ENCODE measurements at places on chromosomes 1 and 21.

DNA sequence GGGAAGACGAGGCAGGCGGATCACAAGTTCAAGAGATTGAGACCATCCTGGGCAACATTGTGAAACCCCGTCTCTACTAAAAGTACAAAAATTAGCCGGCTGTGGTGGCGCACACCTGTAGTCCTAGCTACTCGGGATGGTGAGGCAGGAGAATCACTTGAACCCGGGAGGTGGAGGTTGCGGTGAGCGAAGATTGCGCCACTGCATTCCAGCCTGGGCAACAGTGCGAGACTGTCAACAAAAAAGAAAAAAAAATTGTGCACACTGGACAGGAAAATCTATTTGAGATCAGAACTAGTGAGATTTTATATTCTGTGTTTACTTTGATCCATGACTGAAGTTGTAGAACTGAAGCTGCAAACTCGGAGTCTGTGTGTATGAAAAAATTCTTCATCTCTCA lies 40.2 kb downstream of the SNRPE start:
- DNase-seq, result no peak

GRCh38 chr1:97114842-97115241 lies 393.3 kb downstream of the PTBP2 start:
- DNase-seq, result no peak

DNA sequence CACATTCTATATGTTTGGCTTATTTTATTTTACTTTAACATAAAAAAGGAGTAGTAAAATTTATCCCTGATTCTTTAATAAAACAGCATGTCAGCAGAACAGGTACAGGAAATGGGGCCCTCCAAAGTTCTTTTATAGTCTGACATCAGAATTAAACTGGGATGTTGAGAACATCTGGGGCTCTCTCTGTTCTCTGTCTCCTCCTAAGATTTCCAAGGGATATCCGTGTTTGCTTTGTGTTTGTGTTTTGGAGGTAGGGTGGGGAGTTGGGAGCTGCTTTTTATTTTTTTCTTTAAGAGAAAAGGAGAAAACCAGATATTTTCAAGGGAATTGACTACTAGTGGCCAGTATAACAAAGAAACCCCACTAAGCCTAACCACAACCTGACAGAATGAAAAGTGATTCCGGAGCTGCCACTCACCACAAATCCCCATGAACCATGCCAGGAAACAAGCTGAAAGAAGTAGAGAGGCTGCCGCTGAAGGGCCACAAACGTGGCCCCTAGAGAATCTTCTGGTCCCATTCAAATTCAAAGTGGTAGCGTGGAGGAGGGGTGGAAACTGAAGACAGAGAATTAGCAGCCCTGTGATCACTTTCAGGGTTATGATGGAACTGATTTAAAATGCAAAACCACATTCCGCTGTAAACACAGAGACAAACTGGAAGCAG lies 369.6 kb upstream of the ADGRL2 start:
- no peak for DNase-seq

- no peak for DNase-seq
Measured at GRCh38 chr21:27578741-27579265, 611.9 kb upstream of the ADAMTS5 start.

DNA sequence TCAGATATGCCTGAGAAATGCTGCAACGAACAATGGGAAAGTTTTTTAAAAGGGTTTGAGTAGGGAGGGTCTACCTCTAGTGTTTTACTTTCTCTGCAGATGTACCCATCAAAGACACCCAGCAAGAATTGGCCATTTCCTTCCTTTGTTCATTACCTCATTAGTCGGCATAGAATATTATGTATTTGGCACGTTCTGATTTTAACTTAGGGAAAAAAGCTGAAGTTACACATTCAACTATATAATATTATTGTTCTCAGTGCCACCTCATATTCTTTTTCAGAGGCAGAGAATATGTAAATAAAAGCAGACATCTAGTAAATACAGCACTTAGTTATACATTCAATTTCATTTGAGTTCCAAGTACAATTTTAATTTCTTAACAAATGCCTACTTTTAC lies 83.7 kb upstream of the PPP2R5A start:
- DNase-seq, result no peak

GRCh38 chr1:186865857-186866256 lies 37.1 kb downstream of the PLA2G4A start:
- no peak for DNase-seq

- DNase-seq, result no peak
Measured at GRCh38 chr1:234684856-234685255, 74.9 kb upstream of the IRF2BP2 start.

DNA sequence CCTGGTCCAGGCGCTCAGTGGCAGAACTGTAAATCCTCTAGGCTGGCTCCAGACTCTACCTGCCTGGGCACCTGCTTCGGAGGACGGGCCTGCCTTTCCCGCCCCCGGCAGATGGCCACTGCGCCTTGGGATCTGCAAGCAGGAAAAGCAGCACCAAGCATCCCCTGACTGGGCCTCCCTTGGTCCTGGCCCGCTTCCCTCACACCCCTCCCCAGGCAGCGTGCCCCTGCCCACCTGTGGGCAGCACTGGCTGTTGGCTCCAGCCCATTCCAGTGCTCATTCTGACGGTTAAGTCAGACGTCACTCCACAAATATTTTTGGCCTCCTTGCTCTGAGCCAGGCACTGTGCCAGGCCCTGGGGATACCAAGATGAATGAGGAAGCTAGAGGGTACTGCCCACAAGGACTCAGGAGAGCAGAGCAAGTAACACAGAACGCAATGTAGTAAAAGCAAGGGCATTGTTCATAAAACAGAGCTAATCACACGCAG lies 22.0 kb upstream of the BLACAT1 start:
- no peak for DNase-seq

- DNase-seq, result no peak
Measured at GRCh38 chr1:155131856-155132255, 3.8 kb upstream of the SLC50A1 start.

Measured in GM19239 (cell line).